ENCODE measurements at places on chromosomes 2 and 18.

DNA sequence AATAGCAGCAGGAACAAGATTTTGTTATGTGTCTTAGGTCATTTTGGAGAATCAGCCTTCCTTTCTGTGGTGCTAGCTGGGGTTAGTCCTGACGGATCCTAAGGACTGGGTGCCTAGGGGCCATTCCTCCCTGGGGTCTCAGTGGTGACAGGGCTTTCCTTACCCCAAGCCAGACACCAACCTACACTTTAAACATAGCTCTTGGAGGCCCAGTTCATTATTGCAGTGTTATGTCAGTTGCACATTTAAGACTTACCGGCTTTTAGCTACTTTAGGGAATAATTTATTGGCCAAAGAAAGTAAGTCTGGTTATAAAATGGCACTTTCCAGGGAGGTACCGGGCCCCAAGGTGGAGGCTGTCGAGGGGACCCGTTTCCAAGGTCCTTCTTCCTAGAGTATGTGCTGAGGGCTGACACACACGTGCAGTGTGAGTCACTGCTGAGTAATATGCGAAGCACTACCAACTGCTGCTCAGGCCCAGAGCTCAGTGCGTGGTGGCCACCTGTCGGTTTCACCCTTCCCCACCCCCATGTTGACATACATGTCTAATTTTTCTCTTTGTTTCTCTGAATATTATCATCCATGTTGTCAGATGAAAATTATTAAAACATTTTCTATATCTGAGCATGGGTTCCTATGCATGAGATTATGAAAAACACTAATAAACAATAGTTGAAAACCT lies 37.0 kb upstream of the GRHL1 start:
- peak; percentile 74 for DNase-seq

DNA sequence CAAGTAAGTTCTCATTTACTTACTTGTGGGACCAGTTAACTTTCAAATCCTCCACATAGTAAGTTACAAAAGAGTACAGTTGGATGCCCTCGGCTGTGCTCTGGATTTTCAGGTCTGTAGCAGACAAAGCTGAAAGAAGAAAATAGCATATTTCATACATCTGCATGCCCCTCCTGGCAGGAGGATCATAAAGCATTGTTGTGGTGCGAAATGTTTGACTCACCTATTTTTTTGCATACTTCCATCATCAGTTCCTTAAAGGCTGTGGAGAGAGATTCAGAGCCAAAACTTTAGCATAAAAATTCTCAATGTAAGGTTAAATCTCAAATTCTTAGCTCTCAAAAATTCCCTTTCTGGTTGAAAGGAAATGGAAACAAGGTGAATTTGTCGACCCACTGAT lies 70.8 kb upstream of the LPIN2 start:
- DNase-seq = no peak

DNA sequence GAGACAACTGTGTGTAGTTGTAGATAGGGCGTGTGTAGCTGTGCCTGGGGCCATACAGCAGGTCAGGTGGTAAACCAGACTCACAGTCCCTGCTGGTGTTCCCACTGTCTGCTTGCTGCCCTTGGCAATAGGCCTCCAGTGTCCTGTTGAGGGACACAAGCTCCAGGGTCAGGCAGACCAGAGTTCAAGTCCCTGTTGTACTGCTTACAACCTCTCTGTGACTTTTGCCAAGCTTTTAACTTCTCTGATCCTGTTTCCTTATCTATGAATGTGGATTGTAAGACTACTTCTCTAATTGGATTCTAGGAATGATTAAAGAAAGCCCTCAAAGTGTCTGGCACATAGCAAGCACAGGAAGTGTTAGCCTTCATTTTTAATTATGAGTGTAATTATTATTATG lies 68.6 kb downstream of the MERTK start:
- DNase-seq = no peak

DNA sequence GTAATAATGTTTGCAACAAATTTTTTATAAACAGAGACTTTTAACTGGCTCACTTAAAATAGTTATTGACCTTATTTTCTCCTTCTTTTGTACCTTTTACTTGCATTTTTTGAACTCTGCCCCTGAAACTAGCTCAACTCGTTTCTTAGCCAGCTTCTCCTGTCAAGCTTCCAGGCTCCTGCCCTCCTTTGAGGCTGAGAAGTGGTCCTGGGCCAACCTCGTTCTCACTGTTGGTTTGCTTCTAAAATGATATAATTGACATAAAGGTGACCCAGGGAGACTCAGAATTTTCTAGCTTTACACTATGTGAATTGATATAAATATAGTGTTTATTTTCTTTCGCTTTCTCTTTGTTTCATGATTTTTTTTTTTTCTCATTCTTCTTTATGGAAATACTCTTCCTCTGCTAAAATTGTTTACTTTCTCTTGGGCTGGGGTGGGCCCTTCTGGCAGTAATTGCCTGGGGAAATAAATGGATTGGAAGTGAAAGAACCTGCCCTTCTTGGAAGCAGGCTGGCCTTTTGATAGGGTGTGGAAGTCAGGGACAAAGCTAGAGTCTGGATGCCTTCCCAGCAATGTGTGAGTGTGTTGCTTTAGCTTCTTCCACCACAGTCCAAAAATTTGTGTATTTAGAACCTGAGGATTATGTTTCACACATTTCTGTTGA lies 30.7 kb downstream of the GPD2 start:
- DNase-seq = no peak

DNA sequence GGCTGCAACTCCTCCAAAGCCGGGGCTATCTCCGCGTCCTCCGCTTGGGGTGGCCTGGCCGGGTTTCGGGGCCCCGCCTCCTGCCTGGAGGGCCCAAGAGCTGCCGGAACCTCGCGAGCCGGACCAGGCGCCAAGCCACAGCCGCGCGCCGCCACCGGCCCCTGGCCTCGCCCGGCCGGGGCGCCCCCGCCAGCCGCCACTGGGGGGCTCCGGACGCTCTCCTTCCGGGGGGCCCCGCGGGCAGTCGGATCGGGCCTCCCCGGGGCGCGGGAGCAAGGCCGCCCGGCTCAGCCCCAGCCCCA lies 17.4 kb upstream of the HAAO start:
- DNase-seq = no peak

DNA sequence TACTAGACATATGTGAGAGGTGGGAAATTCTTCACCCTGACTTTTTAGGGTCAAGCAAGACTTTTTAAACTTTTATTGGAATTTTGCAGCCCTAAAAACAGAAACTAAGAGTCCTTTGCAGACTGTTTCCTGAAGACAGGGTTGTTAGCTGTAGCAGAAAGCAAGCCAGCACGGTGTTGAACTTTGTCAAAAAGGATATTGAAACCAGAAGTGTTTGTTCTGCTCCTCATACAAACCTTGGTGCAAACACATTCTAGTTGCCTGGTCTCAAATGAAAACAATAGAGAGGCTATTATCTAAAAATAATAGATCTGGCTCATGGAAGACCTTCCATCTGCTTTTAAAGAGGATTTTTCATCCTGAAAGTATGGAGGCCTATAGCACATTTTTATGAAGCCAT lies 65.8 kb upstream of the IGFBP5 start:
- no peak for DNase-seq

GRCh38 chr2:207156451-207157161 lies 9.1 kb downstream of the KLF7 start:
- peak; percentile 30 for DNase-seq

- DNase-seq = no peak
Measured at GRCh38 chr2:239024226-239024625, 176.3 kb downstream of the TWIST2 start.

DNA sequence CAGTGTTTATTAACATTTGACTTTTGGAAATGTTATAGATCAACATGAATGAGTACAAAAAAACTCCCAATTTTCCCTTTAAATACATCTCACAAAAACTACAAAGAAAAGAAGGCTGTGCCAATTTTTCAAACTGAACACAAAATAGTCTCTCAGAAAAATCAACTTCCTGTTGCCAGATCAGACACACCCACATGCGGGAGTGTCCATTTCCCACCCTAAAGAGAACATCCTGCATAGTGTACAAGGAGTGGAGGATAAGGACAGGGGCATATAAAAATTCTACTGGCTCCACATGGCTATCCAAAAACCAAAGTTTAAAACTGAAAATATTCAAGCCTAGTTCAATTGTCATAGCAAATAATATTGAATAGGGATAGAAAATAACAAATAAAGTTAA lies 165.3 kb downstream of the ATAD2B start:
- no peak for DNase-seq

DNA sequence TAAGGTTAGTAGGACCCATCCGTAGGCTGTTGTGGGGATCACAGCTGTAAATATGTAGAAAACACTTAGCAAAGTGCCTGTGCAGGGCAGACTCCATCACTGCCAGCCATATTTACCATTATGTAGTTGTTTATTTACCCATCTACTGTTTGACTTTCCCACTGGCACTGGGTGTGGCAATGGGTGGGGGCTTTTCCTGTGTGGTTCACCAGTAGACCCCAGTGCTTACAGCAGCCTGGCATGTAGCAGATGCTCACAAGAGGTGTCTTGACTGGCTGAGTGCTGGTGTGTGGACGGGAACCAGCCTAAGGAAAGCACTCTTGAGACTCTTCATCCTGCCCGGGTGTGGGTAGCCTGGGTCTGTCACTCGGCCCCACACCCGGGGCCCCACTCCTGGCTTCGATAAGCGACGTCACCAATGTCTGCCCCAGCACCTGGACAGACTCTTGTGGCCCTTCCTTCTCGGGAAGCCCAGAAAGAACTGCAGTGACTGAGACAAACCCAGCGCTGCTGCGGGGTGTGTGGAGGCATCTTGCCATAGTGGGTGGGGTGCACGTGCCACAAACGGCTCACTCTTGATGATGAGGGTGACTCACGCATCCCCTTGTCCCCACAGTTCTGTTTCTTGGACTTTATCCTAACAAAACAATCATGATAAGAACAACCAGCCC lies 78.3 kb downstream of the HDAC4 start:
- no peak for DNase-seq

GRCh38 chr2:4684921-4685320 lies 981.5 kb downstream of the DCDC2C start:
- no peak for DNase-seq

DNA sequence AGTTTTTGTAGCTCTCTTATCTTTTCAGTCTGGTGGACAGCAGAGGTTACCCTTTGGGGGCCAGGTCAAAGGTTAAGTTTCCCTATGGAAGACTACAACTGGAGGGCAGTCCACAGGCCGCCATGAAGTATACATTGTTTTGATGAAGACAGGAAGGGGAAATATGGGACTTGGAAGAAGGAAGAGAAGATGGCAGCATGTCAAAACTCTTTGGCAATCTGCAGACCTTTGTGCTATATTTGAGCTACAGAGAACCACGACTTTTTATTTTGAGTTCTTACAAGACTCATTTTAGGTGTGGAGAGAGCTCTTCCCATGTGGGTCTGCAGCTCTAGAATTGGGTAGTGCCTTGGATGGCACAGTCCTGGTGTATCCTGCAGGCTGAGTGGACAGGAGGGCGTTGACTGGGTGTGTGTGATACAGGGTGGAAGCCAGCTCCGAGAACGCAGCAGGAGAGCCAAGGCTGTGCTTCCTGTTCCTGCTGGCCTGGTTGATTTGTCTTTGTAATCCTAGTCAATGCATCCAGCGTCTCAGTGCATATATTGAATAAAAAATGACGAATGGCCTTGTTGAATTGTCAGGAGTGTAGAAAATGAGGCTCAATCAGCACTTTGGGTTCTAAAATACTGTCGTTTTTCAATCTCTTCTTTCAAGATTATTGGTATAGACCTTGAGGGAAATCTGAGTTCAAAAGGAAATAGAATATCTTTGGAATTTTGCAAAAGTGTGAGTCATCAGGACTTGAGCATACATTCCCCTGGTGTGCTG lies 11.5 kb downstream of the ITGA6 start:
- DNase-seq = no peak

DNA sequence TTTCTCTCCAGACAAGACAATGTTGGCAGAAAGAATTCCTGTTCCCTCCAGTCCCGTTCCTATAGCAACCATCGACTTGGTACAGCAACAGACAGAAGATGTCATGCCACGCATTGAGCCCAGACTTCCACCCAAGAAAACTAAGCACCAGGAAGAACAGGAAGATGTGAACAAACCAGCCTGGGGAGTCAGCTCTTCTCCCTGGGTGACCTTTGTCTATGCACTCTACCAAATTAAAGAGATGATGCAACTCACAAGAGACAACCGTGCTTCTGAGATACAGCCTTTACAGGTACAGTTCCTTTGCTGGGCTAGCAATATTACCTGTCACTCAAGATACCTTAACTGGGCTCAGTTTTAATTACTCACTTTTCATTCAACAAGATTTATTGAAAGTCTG lies 37.1 kb downstream of the NEMP2 start:
- DNase-seq = no peak

- peak; percentile 86 for DNase-seq
Measured at GRCh38 chr2:96142217-96143113, 2.8 kb downstream of the DUSP2 start.

- DNase-seq = no peak
Measured at GRCh38 chr2:32773448-32773808, 145.6 kb downstream of the TTC27 start.

DNA sequence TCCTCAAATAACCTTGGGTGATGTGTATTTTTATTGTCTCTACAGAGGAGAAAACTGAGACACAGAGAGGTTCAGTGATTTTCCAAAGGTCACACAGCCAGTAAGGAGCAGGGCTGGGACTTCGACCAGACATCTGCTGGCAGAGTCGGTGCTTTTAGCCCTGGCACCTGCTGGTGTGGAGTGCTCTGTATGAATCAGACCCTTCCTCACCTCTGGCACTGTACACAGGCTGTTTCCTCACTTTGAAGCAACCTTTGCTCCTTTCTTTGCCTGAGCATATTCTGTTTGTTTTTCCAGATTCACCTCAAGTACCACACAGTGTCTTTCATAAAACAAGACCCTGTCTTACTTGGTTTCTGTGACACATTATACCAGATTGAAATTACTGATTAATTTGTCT lies 107.9 kb downstream of the DPP10 start:
- DNase-seq = no peak

DNA sequence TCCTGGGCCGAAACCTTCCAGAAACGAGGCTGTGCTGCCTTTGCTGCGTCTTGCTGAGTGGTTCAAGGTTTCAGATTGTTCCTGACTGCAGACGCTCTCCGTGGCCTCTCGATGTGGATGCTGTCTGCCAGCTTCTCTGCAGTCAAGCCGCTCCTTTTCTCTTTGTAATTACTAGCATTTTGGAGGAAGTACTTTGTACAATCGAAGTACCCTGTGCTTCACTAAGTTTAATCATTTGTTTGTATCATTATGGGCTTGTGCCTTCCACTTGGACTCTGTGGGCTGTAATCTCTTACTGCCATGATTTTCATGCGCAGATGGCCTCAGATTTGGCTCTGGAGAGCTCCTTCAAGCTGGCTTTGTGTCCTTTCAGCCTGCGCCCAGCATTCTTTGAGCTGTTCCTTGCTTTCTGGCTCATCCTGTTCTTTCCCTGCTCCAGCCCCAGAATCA lies 49.3 kb downstream of the TRAF3IP1 start:
- no peak for DNase-seq

- DNase-seq = no peak
Measured at GRCh38 chr18:78972930-78973331, 6.7 kb upstream of the SALL3 start.

GRCh38 chr2:26847655-26848335 lies at the start of gene DPYSL5:
TSS of gene DPYSL5 (plus strand) at chr2:26848132. CDS start at chr2:26898500, 50,368 bp downstream.
- DNase-seq = no peak

DNA sequence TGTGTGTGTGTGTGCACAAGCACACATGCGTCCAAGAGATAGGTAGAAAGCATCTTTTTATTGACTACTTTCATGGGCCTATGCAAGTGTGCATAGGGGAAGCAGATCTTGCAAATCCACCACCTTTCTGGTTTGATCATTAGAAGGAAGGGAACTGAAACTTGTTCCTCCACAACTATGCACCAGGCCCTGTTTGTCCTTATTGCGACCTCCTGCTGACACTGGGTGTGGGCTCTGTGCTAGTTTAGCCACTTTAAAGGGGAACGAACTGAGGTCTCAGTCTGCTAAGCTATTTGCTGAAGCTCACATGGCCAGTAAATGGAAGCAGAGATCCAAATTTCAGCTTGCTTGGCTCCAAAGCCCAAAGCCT lies 32.1 kb upstream of the INSIG2 start:
- peak; percentile 61 for DNase-seq

GRCh38 chr2:108908713-108909070 lies 80.3 kb downstream of the EDAR start:
- no peak for DNase-seq
